ENCODE measurements at places on chromosomes 5 and 9. TPM values are rescaled to one million over a fixed set of nuclear protein-coding genes. Genes with fewer than 3 reads are reported as not detected.
A peak's percentile ranks its signal among the peaks of the same experiment; 100 is the strongest.

GRCh38 chr9:68778635-68779034 is 73.6 kb downstream of the PIP5K1B start:
- DNase-seq, result no peak
- H3K4me3 ChIP-seq, result no peak overlapping the region
- H3K4me1 ChIP-seq, result peaks cover 37% of the 10 kb centered on the region
- peak overlapping the region; percentile 97 for H3K27ac ChIP-seq
- no peaks in the 10 kb centered on the region for H3K27me3 ChIP-seq

Gene SNCB
- not detected for total RNA-seq

- no peak overlapping the region for H3K4me3 ChIP-seq
- no peaks in the 10 kb centered on the region for H3K4me1 ChIP-seq
- H3K27me3 ChIP-seq, result no peaks in the 10 kb centered on the region
- no peak overlapping the region for H3K27ac ChIP-seq
- DNase-seq, result no peak
Observed at GRCh38 chr5:147346006-147346561, 111.3 kb downstream of the STK32A start.

Gene CCNJL
- 16.6 TPM for total RNA-seq

GRCh38 chr5:146671561-146672295 is 155.7 kb upstream of the GPR151 start:
- no peaks in the 10 kb centered on the region for H3K4me1 ChIP-seq
- H3K36me3 ChIP-seq, result no peaks in the 10 kb centered on the region
- no peaks in the 10 kb centered on the region for H3K27me3 ChIP-seq
- H3K4me3 ChIP-seq, result no peak overlapping the region
- no peak overlapping the region for H3K27ac ChIP-seq
- DNase-seq, result no peak

GRCh38 chr5:16502866-16503265 is 37.3 kb upstream of the ZNF622 start:
- H3K4me3 ChIP-seq, result no peak overlapping the region
- H3K36me3 ChIP-seq, result no peaks in the 10 kb centered on the region
- H3K4me1 ChIP-seq, result no peaks in the 10 kb centered on the region

All from upper lobe of right lung (tissue), 1 donor.